ENCODE measurements at places on chromosomes 7 and 10.
A peak's percentile ranks its signal among the peaks of the same experiment; 100 is the strongest.

GRCh38 chr10:110861476-110861875, 10.3 kb upstream of the PDCD4 start:
- no peak for DNase-seq

GRCh38 chr10:86285136-86285790, 81.3 kb downstream of the GRID1 start:
- DNase-seq = peak; percentile 36

DNA sequence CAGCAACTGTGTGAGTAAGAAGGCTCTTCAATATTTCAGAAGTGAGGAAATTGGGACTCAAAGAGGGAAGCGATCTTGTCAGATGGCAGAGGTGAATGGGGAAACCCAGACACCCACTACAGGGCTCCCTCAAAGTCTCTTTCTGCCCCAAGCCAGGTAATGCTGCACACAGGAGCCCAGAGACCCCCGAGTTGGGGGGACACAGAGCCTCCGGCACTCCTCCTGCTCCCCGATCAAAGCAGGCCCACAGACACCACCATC, 139.4 kb downstream of the TNS3 start:
- no peak for DNase-seq

GRCh38 chr7:66804001-66804400, 63.5 kb downstream of the RABGEF1 start:
- DNase-seq = no peak

GRCh38 chr10:3196958-3197347, 24.4 kb upstream of the PITRM1 start:
- no peak for DNase-seq

DNA sequence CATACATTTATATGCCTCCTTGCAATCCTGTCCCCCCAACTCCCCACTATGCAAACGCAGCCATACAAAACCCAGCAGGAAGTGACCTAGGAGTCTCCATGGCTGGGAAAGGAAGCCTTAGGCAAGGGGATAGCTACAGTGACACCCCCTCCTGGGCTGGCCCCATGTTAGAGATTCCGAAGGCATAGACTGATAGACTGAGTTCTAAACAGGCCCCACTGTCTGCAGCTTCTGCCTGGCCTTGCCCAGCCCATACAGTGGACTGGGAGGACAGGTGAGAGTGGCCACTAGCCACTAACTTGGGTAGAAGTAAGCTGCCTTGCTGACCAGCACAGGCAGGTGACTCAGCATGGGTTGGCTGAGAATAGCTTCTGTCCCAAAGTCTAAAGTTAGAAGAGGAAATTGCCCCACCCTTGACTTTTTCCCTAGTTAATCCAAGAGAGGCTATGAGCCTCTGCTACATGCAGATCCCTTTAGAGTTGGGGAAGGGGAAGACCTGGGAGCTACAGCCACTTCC, 106.3 kb downstream of the C10orf105 start:
- no peak for DNase-seq

DNA sequence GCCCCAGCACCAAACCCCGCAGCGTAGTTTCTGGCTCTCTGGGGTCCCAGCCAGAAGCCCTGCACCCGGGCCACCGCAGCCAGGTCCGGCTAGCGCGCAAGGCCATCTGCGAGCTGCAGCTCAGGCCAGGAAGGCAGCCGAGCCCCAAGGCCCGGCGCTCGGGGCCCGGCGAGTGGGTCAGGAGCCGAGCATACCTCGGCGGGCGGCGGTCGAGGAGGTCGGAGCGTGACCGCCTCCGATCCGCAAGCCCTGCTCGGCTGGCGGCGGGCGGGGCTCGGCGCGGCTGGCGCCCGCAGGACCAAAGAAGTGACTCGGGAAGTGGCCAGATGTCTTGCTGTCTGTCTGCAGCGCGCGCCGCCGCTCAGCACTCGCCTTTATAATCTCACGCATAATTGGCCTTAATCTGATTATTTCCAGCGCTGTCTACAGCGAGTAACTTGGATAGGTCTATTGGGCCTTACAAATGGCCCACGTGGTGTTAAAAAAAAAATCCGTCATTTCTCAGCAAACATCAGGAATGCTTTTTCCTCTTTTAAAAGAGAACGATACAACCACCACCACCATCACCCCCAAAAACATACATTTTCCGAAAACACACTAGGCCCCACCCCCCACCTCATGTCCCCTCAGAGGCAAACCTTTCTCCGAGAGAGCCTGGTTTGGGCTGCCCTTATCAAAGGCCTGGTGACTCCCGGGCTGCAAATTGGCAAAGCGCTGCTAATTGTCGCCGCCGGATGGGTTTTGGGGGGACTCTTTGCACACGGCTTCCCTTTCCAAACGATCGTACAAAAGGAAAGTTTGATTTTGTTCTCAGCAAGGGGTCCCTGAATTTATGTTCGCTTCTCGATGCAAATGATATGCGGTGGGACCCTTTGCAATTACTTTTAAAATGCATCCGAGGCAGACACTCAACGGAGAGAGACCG, at the start of gene DRGX:
TSS of gene DRGX (minus strand) at position 349 of the 925 bp plus-strand sequence. CDS start 649 bp downstream, outside the sequence.
- peak; percentile 76 for DNase-seq

DNA sequence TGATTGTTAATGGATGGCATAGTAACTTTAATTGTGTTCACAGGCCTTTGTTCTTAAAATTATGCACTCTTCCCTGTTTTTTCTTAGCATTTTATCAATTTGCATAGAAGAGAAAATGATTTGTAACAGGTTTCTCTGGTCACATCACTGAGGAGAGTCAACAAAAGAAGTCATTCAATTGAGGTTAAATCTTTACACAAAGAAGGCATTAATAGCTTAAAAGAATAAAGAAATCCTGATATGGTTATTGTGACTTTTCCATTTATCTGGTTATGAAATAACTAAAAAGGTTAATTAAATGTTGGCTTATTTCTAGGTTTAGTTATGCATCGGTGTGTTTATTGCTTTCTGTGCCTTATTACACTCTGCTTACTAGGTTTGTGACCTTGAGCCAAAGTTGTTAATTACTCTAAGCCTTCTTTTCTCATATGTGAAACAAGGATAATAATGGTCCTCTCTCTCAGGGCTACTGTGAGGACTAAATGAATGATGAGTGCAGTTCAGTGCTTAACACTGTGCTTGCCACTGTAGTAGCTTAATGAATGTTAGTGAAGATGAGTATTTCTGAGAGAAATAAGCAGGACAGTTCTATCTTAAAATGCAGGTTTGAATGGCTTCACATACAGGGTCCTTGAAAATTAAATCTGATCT, 12.1 kb downstream of the BMPR1A start:
- no peak for DNase-seq

GRCh38 chr7:137975768-137976167, 26.1 kb downstream of the CREB3L2 start:
- no peak for DNase-seq

DNA sequence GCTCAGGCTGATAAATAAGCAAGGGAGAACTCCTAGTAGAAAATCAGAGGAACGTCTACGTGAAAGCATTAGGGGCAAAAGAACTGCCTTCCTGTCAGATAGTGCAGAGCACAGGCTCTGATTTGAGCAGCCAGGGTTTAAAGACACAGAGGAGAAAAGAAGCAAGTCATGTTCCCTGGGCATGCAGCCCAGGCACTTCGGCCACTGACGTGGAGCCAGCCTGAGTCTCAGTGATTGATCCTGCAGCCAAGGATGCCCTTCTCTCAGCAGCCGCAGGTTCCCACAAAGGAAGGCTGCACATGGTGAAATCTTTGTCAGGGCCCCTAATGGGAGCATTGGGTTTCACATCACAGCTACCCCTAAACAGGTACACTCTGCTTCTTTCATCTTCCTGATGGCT, 161.7 kb upstream of the HPS1 start:
- no peak for DNase-seq

All from BE2C (cell line).